ENCODE measurements at places on chromosomes 2 and 18.
A peak's percentile ranks its signal among the peaks of the same experiment; 100 is the strongest.

DNA sequence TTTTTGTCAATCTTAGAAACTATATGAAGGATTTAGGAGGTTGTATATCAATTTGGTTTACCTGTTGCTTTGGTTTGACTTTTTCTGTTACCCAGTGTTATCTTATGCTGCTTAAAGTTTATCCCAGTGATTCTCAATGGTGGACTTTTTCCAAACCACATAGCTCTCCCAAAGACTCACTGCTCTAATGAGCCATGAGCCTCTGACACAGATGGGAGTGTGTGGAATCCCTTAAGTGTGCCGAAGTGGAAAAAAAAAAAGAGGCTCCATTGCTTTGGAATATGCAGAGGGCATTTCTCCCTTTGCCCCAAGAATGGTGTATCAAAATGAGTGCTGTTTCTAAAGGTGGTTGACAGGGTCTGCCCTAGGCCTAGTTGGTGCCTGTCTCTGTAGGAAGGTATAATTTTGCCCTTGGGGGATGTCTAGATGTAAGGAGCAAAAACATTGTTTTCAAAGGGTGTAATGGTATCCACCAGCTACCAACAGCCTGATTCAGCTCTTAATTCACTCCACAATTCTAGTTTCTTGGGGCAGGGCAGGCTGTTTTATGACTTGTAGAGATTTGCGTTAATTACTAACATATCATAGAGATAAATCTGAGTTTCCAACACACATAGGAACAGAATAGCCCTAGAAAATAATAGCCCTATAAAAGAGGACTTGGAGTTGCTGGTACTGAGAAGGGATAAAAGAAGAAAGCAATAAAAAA, 64.3 kb upstream of the CYP26B1 start:
- no peak for DNase-seq

GRCh38 chr2:174059178-174059883, 94.2 kb upstream of the SP3 start:
- DNase-seq, result peak; percentile 87

DNA sequence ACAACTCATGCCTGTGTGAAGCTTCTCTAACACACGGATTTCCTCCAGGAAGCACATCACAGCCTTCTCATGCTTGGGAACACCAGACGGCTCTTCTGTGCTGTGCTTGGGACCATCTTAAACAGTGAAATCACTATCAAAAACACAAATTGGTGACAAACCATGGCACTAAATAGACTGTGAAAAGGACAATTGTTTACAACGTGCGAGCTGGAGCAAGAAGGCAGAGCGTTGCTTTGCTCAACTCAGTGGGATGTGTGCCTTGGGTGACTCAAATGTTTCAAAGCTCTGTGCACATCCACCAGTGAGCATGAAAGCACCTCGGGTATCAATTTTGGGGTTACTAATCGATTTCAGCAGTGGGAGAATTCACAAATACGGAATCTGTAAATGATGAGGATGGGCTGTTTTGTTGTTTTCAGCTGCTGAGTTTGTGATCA, 182.4 kb upstream of the ARL4C start:
- no peak for DNase-seq

DNA sequence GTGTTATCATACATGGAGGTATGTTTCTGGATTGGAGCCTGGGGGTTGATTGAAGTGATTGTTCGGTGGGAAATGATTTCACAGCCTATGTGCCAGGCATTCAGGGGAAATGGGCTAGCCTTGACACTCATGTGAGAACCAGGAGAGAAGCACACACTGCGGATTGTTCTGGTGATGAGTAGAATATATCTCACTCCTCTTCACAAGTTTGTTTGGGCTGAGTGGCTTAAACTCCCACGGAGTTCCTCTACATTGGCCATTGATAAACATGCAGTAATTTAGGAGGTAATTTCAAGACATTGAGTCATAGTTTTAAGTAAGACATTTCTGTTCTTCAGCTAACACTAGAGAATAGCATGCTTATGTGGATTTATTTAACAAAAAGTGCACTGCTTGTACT, 498.9 kb upstream of the NETO1 start:
- no peak for DNase-seq
